ENCODE measurements at places on chromosomes 12 and 14.

DNA sequence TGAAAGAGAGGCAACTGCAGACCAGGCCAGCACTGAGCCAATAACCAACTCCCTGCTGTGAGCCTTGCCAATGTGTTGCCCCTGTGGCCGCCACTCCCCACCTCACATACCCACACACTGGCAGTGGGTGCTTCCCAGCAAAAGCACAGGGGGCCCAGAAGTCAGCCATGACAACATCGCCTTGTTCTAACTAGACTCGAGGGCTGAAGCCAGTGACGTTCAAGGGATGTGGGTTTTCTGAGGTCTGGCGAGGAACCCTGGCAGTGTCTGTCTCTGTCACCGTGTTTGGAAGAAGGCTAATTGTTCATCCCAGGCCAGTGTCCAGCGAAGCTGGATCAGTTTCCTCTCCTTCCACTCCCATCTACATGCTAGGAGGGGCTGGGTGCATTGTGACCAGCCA is 311.8 kb upstream of the AMIGO2 start:
- no peak for DNase-seq

DNA sequence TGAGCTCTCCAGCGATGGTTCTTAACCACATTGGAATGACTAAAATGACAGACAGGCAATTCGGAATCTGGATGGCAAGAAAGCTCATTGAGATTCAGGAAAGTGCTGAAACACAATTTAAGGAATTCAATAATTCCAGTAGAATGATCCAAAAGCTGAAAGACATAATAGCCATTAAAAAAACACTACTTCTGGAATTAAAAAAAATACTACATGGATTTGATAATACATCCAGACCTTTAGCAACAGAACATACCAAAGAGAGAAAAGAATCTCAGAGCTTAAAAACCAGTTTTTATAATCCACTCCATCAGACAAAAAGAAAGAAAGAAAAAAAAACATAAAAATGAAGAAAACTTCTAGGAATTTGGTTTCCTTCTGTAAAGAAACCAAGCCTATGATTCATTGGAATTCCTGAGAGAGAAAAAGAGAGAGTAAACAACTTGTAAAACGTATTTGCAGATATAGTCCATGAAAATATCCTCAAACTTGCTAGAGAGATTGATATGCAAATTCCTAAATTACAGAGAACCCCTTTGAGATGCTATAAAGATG is 52.8 kb downstream of the SLCO1B1 start:
- no peak for DNase-seq

GRCh38 chr12:89333564-89334252 is 18.6 kb downstream of the DUSP6 start:
- DNase-seq, result no peak

GRCh38 chr12:25797386-25797785 is 161.1 kb upstream of the RASSF8 start:
- DNase-seq, result no peak

DNA sequence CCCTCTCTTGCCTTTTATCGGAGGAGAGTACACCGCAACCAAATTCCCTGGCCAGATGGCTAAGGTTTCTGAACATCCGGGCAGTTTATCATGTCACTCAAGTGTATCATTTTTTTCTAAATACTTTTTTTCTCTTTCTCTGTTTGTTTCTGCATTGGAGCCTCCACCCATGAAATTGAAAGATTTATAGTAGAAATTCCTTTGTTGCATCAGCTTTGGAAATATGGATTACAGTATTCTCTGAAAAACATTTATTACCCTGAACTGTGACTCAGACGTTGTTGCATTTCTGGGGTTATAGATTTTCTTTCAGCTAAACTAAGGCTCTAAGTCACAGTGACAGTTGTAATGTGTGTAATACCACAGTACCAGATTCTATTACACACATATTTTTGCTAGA is 187.0 kb downstream of the SPTSSA start:
- no peak for DNase-seq

GRCh38 chr12:6921996-6922946 is 5.5 kb upstream of the ATN1 start:
- DNase-seq, result no peak

- no peak for DNase-seq
Measured at GRCh38 chr12:95390932-95391331, 83.0 kb upstream of the METAP2 start.

- DNase-seq, result peak; percentile 8
Measured at GRCh38 chr12:31590642-31591379, at the start of gene DENND5B. DENND5B (minus strand) TSS chr12:31591136; CDS start chr12:31590832, 304 bp downstream.

DNA sequence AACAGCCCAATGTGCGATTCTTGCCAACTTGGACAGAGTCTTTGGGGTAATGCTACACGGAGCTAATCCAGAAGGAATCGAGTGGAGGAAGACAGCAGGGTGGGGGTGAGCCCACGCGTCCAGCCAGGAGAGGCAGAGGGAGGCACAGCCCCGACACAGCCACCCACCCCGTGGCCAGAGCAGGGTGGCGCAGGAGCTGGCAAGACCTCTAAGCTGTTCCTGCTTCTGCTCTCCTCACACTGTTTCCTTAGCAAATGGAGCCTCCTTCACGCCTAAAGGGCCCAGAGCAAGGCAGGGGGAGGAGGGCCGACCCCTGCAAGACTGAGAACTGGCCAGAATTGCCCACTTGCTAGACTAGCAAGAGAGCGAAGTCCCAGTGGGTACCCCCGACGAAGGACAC is 91.5 kb downstream of the FBXL14 start:
- DNase-seq, result no peak

DNA sequence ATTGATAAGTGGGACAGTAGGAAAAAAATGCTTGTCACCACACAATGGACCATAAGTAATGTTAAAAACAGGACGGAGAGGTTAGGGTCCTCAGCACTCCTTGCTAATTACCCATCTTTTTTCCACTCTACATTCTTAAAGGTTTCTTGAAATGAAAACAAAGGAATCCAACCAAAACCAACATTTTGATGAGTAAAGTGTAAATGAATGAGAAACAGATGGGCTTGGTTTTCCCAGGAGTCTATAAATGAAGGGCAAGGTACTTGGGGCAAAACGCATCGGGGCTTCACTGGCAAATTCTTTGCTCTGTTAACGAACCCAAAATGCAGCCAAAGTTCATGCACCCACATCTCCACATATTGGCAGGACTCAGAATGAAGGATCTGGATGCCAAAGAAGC is 129.2 kb upstream of the BMP4 start:
- no peak for DNase-seq
